Activated CD4-positive, alpha-beta T cell treated with anti-CD3 and anti-CD28 coated beads, Interleukin-2, amount 10 ng/mL, durations not matched to agents 7 days and 5 days (primary cell): ENCODE measurements at places on chromosomes 5 and 9. TPM values are rescaled to one million over a fixed set of nuclear protein-coding genes. Genes with fewer than 3 reads are reported as not detected.

C7 gene
- not detected for total RNA-seq

ZNF879 gene
- total RNA-seq: 4.7 TPM

SLC6A7 gene
- total RNA-seq: not detected

DNA sequence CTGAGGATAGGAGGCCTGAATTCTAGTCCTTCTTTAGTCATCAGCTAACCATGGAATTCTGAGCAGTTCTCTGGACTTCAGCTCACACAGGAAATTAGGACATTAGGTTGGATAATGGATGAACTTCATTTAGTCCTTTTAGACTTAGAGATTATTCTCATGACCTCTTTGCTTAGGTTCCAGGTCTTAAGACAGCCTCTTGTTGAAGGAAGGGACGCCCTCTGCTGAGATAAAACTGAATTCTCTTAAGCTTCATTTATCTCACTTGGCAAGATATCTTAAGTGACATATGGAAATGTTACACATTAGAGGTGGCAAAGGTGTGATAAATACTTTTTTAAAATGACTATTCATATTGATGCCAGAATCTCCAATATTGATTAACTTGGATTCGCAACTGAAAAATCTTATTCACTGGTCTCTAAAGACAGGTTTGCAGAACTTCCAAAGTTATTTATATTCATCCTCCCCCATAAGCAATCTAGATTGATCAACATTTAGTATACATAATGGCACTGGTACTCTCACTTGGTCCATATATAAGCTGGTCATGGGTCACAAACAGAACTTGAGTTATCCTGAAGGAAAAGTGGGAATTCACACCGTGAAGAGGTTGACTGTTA, 16.9 kb upstream of the ZNF366 start:
- DNase-seq: no peak

GRCh38 chr5:6260846-6261245, 117.5 kb downstream of the MED10 start:
- no peak for DNase-seq

DNA sequence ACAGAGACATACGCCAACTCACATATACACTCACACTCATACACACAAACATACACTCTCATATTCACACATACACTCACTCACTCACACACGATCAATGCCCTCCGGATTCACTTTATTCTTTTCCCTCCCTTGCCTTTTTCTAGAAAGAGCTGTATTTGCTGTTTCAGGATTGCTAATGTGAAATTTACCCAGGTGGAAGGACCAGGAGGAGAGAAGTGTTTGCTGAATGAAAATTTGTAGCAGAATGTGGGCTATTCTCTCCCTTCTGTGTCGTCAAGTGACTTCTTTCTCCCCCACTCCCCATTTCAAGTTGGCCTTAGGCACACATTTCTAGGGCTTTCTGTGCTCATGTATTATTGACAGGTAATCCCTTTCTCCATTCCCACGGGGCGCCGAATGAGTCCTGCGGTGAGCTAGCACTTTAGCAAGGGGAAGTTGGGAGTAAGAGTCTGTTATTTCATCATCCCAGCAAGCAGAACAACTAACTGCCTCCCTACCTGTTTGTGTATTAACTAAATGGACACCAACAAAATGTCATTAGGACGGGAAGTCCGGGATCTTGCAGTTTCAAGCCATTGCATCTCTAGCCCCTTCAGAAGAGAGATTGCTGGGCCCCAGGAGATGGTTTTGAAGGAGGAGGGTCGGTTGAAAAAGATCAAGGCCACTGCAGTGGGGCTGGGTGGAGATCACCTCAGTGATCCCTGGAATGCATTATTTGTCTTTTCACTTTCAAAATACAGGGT, 97.1 kb upstream of the TAF11L2 start:
- DNase-seq: no peak

DNA sequence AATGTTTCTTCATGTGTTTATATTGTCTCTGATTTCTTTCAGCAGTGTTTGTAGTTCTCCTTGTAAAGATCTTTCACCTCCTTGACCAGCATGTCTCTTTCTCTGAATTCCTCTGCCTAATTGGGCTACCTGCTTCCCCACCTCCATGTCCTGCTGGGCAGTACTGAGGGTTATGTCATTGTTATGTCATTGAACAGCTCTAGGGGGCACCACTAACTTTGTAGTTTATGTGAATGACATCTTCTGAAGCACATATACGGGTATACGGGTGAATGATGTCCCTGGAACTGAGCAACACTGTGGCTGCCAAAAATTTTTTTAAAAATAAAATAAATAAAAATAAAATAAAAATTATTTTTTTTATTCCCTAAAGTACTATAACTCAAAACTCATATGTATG, 16.9 kb upstream of the SNCAIP start:
- DNase-seq: no peak

DNA sequence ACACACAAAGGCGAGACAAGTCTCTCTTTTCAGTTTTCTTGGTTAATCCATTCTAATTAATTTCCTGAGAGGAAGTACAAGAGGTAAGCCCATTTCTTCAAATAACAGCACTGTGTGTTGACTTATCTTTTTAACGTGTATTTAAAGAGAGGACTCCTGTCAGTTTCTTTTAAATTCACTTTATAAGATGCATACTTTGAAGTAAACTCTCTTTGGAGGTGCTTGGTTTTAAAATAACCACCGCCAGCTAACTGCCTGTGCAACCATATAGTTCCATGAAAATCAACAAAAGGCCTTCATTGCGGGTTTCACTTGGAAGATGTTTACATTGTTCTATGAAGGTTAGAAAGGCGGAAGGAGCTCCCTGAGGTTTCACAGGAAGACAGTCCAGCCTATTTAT, 13.1 kb upstream of the SERINC5 start:
- no peak for DNase-seq

- no peak for DNase-seq
These were observed 466.1 kb downstream of the TLR4 start for GRCh38 chr9:118170032-118170955.

- DNase-seq: no peak
These were observed 3.7 kb upstream of the SVEP1 start for GRCh38 chr9:110583237-110583636.

DNA sequence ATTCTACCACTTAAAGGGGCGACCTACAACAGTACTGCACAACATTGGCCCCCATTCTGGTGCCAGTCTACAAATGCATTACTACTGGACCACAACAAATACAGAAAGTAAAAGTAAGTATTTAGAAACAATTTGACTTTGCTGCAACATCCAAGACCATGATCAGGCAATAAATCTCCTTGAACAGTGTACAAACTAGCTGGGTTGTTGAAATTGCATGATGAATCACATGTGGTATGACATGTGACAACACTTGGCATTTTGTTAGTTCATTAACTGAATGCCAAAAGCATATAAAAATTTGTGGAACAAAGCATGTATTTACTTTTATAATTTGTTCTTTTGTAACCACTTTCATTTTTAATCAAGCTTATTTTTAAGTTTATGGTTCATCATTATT, 270.5 kb downstream of the NFIB start:
- no peak for DNase-seq

- no peak for DNase-seq
These were observed 698.4 kb downstream of the DNAH5 start for GRCh38 chr5:13246053-13246452.

DNA sequence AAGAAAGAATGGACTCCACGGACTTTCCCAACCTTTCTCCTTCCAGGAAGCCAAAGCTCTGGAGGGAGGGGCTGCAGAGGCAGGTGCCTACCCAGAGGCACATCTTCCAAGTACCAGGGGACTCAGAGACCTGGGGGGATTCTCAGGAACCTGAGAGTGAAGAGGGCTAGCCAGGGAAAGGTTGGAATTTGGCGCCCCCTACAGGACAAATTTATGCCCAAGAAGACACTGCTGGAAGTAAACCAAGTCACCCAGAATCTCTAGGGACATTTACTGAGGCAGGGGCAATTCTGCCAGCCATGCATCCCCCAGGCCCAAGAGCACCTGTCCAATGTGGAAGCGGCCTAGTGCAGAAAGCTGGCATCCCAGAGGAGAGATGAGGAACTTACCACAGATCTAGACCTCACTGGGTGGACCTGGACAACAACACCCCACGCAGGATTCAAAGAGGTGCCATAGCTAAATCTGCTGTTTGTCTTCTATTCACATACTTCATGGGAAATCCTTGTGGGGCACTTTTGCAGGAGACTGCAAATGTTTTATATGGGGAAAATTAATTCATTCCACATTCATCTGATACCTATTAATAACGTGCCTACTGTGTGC, 25.9 kb upstream of the IDNK start:
- DNase-seq: peak; percentile 53
